B cell (primary cell): ENCODE measurements at places on chromosomes 2 and 18. TPM values are rescaled to one million over a fixed set of nuclear protein-coding genes. Genes with fewer than 3 reads are reported as not detected.

GRCh38 chr2:111676291-111676822, 207.6 kb downstream of the ANAPC1 start:
- no peaks in the 10 kb centered on the region for H3K27me3 ChIP-seq
- no peaks in the 10 kb centered on the region for H3K4me1 ChIP-seq
- H3K27ac ChIP-seq = no peak overlapping the region
- DNase-seq = no peak

Gene CD8B
- 0.46 TPM in 1 of 2 replicates, not detected in the other for total RNA-seq

Gene SNRNP27
- 52.0 and 54.8 TPM in 2 replicates for total RNA-seq

Gene TSGA10
- 36.9 and 39.6 TPM in 2 replicates for total RNA-seq

DNA sequence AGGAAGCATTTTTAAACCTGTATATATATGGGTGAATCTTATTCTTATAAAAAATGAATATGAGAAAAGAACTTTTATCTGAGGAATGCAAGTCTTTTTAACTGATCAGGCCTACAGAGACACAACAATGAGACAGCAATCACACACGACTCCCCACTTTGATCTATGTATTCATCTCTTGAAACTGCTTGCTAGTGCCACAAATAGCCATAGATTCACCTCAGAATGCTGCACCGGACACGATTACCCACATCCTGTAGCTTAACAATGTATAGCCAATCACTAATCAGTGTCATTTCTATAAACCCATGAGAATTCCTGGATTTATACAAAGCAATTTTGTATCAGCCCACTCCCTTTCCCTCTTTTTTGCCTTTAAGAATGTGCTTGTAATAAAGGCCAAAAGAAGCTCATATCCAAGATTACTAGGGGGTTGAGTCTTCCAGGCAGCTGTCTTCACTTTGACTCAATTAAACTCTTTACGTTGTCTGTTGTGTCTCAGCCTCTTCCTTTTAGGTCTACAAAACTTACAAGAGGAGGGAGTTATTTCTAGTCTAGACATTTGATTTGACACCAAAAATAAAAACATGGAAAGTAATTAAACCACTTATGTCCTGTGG, 94.9 kb downstream of the MBD2 start:
- H3K27me3 ChIP-seq = no peaks in the 10 kb centered on the region
- no peaks in the 10 kb centered on the region for H3K36me3 ChIP-seq
- H3K27ac ChIP-seq = no peak overlapping the region
- H3K4me3 ChIP-seq = no peak overlapping the region
- DNase-seq = no peak

- no peak overlapping the region for H3K4me3 ChIP-seq
- peaks cover 11% of the 10 kb centered on the region for H3K27me3 ChIP-seq
Observed at GRCh38 chr2:86398500-86399474, 42.4 kb upstream of the KDM3A start.

DNA sequence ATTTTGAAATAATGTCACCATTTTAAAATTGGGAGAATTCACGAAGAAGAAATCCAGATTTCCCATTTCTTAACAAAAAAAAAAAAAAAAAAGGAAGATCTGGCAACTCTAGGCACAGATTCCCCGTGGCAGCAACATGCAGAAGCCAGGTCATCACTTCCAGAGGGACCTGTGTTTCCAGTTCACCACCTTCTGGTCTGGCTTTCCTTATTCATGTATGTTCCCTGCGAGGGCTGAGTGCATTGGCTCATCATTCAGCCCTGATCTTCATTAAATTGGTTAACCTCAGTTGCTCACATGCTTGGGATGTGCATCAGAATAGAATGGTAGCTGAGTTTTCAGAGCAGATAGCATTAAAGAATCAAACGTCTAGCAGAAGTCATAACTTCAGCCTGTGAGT, 25.0 kb upstream of the MAP3K20 start:
- no peaks in the 10 kb centered on the region for H3K36me3 ChIP-seq
- no peak for DNase-seq
- no peak overlapping the region for H3K27ac ChIP-seq
- no peaks in the 10 kb centered on the region for H3K4me1 ChIP-seq

Gene LYPD6B
- 1.2 and 1.5 TPM in 2 replicates for total RNA-seq
